ENCODE measurements at places on chromosomes 7 and 10.

- DNase-seq, result no peak
These were observed 569.3 kb downstream of the TCERG1L start for GRCh38 chr10:130741901-130742855.

DNA sequence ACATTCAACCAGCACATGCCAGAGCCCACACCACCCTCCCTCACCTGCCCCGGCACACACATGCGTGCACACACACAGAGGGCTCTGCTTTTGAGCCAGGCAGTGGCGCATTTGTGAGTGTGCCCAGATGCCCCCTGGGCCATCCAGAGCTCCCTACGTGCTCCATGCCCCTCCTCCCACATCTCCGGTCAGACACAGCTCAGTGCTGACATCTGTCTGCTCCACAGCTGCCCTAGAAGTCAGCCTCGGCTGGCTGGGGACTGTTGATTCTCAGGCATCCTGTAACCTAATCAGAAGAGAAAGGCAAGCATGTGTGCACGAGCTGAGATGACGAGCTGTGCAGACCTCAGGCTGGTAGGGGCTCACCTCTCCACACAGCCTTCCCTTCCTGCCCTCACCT lies 135.1 kb downstream of the ZMIZ1 start:
- DNase-seq, result no peak

DNA sequence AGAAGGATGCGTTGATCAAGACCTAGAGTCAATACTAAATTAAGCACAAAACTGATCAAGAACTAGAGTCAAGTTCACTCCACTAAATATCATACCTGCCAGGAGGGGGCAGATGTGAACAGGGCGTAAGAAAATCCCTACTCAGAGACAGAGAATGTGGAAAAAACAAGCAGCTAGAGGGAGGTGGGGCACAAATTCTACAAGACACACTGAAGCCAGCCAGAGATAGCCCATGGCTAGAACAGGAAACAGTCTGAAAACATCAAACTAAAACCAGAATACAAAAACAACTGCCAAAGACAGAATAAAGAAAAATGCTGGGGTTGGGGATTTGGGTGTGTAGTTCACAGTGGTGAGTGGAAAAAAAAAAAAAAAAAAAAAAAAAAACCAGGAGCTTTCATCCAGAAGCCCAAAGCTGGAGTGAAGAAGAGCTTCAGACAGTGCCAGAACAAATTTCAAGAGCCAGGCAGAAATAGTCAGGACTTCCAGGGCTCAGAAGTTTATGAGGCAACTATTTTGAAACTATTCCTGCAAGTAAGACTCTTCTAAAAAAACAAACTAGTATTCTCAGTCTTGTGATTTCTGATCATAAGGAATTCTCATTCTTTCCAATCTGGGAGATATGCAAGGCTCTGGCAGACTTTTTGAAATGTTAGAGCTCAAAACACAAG lies 118.3 kb downstream of the CCDC71L start:
- DNase-seq, result peak; percentile 10

DNA sequence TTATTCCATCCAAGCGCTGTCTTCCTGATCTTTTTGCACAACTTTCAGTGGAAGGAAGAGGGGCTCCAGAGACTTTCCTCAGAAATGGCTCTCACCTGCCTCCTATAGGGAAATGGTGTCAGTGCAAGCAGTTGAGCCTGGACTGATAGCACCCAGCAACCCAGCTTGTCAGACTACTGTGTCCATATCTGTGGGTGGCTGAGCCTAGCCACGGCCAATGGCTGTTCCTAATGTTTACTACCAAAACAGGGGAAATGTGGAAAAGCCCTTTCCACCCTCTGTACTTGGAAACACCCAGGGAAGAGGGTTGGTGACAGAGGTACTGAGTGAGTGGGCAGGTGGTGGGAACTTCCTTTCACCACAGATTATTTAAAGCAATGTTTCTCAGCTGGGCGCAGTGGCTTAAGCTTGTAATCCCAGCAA lies 4.3 kb upstream of the YKT6 start:
- no peak for DNase-seq

- no peak for DNase-seq
These were observed 45.8 kb downstream of the HDAC9 start for GRCh38 chr7:18541181-18541870.

GRCh38 chr10:69408318-69409175 lies 8.2 kb downstream of the TACR2 start:
- peak; percentile 80 for DNase-seq

- DNase-seq, result no peak
These were observed 290.9 kb downstream of the SDK1 start for GRCh38 chr7:3591944-3592343.

DNA sequence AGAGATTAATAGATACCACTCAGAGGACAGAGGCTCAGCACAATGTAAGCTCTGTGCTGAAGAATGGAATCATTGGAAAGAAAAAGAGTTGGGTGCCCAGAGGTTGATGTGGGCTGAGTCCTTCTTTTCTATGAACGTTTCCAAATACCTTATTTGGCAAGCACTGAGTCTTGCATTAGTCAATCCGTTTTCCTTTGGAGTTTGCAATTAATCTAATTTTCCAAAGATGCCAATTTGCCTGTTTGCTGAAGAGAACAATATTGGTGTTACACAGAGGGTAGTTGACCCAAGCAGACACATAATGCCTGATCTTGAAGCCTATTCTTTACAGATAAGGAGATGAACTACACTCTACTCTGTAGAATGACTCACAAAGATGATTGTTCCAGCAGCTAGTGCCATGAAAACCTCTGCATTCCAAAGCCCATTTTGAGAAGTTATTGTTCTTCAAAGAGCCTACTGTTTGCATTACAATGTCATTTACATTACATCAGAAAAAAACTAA lies 55.4 kb upstream of the MET start:
- DNase-seq, result no peak

GRCh38 chr7:36448781-36449379 lies 59.2 kb downstream of the ANLN start:
- DNase-seq, result no peak

- DNase-seq, result no peak
These were observed 186.8 kb downstream of the USP6NL start for GRCh38 chr10:11424456-11425295.

DNA sequence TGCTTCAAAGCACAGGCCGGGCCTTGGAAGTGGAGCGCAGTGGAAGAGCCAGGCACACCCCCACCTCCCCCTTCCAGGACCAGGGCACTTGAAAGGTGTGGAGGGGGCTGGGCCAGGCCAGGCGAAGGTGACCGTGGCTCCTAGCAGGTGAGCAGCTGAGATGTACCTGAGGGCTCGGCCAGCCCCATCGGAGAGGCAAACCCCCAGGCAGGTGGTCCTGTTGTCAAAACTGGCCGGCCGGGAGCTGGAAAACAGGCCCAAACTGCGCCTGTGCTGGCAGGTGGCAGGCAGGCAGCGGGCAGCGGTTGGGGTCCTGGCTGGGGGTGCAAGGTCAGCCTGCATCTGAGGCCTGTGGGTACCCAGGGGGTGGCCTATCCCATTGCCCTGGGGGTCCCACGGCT lies 96.4 kb upstream of the DNAAF5 start:
- no peak for DNase-seq

- no peak for DNase-seq
These were observed 82.8 kb downstream of the GPR158 start for GRCh38 chr10:25257646-25258045.

- DNase-seq, result no peak
These were observed 17.0 kb upstream of the CDCA7L start for GRCh38 chr7:21962677-21963076.

DNA sequence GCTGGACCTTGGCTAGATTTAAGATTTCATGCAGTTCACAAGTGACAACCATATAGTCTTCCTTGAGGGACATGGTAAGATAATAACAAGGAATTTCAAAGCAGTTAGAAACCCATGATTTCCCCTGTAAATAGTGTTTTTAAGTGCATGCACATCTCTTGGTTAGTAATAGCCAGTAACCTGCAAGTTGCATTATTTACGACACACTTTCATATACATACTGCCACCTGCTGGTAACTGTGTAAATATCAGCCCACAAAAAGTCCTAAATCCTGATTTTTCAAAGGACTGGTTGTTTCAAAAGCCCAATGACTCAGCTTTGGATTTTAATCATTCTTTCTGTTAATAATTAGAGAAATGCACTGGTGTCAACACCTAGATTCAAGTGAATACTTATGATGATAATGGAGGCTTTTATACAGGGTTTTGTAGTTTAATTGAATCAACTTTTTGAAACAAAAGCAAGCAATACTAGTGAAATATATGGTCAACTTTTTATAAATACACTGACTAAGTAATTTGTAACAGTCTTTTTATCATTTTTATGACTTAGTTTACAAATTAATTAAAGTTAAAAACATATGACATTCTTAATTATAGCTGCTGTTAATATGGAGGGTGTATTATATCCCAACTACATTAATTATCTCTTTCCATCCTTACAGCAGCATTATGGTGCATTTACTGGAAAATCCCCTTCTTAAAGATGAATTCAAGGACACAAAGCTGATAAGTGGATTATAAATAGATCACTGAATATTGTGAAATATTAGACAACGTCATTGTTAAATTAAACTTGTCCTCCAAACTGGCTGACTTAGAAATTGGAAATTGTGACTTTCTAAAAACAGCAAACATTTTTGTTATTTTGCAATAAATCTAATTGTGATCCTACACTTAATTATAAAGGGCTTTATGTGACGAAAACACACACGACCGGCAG lies 367.7 kb upstream of the SEMA3D start:
- DNase-seq, result no peak

DNA sequence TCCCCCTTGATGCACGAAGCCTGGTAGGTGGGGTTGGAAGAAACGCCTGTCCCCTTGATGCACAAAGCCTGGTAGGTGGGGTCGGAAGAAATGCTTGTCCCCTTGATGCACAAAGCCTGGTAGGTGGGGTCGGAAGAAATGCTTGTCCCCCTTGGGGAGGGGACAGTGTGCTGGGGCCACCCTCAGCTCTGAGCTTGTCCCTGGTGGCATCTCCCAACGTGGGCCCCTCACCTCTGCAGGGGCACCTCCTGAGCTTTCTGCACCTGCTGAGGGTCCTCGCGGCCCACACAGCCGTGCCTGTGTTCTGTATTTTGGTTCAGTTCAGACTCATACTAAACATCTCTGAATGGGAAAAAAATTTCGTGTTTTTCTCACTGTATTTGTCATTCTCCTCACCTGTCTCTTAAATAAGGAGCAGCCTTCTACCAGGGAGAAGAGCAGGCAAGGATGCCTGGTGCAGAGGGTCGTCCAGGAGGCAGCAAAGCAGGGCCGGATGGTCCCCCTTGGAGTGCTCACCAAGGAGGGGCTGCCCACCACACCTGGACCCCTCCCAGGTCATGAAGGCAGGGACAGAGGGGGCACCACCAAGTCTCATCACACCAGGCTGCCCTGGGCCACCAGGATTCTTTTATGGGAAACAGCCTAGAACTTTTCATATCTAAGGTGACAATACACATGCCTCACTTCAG lies 24.7 kb downstream of the VIPR2 start:
- no peak for DNase-seq

GRCh38 chr10:129323879-129324278 lies 143.2 kb upstream of the MGMT start:
- DNase-seq, result no peak

DNA sequence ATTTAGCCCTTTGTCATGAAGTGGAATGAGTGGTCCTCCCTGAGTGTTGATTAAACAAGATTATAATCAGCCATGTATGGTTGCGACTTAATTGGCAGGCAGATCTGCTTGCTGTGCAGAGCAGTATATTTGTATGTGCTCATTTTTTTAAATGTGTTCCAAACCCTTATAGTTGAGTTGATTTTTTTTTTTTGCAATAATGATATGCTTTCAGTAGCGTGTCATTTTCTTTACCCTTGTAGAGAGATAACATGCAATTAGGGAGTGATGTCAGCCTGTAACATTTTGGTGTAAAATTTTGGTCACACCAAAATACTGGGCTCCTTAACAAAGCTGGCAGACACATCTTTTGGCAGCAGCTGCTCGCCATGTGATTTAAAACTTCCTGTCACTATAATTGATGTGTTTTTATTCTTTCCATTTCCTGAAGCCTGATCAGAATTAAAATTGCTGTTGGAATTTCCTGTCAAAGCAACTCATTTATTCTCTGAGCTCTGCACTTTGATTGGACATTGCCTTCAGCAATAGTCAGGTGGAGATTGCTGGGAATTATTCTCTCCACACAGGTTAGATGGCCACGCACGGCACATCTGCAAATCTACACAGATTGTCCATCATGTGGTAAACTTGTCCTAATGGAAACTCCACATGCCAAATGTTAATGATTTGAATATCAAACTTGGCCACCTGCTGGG lies 125.3 kb downstream of the DYNC1I1 start:
- no peak for DNase-seq

DNA sequence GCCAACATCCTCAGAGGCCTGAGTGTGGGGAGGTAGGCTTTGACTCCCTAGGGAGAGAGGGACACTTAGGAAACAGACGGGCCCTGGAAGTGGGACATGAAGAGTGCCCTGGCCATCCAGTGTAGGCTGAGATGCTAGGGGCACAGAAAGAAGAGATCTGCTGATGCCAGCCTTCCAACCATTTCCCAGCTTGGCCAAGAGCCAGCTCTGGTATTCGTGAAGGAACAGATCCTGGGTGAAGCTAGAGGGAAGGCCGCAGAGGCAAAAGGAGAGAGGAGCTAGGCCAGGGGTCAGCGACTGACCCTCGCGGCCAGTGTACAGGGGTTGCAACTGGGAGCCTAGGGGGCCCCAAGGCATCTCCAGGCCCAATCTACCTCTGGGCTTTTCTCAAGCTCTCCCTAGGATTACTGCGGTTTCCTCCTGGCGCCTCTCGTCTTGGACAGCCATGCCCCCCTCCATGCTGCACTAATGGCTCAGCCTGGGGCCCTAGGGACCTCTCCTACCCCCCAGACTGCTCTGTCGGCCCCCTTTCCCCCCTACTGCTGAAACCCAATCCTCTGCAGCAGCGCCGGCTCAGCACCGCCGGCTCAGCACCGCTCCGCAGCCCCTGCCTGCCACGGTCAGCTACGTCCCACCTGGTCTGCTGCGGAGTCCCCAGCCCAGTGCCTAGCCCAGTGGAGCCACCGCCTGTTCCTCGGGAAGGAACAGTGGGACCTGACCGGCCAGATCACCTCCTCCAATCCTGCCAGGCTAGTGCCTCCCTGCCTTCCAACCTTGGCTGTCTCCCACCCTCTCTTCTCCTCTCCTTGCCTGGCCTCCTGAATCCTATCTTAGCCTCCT lies at the start of gene ASIC3:
Gene ASIC3, plus strand, starts transcription at position 556 of the 840 bp plus-strand sequence. CDS start 355 bp downstream, outside the sequence.
- no peak for DNase-seq

DNA sequence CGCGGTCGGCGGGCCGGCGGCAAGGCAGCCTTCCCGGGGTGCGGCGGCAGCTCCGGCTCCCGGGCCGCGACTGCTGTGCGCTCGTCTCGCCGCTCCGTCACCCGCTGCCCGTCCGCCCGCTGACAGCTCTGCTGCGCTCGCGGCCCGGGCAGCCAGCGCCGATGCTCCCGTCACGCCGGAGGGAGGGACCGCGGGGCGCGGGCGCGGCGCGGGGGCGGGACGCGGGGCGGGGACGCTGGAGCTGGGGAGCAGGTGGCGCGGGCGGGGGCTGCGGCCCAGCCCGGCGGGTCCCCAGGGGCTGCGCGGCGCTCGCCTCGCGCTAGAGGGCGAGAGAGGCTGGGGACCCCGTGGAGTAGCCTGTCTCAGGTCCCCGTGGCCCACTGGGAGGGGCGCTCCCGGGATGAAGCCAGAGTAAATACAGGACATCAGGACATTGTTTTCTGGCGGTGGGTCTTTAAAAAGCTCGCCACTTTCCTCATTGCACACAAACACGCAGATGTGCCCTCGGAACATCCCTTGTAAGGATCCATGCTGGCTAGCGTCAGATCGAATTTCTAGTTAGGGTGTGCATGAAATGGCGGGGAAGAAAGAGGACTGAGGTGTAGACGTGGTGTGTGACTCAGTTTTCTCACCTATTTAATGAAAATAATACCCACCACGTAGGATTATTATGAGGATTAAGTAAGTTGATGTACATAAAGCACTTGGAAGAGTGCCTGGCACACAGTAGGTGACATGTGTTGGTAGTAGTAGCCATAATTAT lies at the start of gene ELAPOR2:
Gene ELAPOR2, minus strand, starts transcription at position 130 of the 763 bp plus-strand sequence. CDS start 141 bp downstream, outside the sequence.
- peak; percentile 71 for DNase-seq

All from activated CD4-positive, alpha-beta T cell treated with anti-CD3 and anti-CD28 coated beads for 24 hours (primary cell).